ENCODE measurements at places on chromosomes 13 and 19.
A peak's percentile ranks its signal among the peaks of the same experiment; 100 is the strongest.

GRCh38 chr13:111397202-111397880, 76.9 kb downstream of the TEX29 start:
- no peak for DNase-seq

- no peak for DNase-seq
Measured at GRCh38 chr13:81551036-81551435, 1210.1 kb upstream of the SPRY2 start.

DNA sequence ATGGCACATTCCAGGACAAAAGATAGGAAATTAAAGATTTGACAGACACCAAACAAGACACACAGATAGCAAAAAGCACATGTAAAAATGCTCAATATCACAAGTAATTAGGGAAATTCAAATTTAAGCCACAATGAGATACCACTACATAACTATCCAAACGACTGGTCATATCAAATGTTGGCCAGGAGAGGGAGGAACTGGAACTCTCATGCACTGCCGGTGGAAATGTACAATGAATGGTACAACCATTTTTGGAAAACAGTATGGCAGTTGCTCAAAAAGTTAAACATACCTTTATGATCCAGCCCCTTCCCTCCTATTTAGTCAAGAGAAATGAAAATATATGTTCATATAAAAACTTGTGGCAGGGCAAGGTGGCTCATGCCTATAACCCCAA, 36.8 kb upstream of the CYP2S1 start:
- DNase-seq = no peak

DNA sequence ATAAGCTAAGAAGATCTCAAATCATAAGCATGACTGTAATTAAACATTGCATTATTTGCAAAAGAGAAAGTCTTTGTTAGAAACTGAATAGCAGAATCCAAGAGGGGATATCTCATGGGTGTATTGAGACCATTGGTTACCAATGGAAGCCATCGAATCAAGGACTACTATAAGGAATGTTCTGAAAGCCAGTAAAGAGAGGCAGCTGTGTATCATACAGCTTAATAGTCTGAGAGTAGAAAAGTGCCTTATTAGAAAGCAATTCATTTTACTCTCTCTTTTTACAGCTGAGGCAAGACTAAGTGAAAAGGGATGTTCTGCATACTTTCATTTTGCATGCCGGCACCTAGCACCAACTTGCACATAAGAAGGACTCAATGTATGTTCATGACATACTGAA, 7.6 kb upstream of the DCT start:
- DNase-seq = no peak

DNA sequence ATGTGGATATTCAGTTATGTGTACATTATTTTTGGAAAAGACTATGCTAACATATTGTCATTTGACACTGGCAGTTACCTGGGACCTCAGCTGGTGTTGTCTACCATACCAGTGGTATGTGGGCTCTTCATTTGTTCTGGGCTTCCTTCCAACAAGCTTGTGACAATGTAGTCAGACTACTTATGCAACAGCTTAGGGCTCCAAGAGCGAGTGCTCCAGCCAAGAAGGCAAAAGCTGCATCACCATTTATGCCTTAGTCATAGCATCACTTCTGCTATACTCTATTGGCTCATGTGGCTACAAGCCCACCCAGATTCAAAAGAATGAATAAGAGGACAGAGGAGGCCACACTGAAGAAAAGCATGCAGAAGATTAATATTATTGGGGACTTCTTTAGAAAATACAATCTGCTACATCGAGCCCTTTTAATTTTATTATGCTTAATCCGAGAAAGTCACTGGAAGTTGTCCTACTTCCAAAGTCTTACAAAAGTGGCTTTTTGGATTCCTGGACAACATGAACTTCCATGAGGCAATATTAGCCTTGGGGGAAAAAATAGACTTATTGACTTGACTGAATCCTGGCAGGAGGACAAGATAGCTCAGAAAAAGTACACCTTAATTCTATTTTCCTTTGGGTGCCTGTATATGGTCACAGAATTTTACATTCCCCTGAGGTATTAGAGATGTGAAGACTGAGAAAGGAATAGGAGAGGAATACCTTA, 529.4 kb upstream of the HTR2A start:
- peak; percentile 64 for DNase-seq

DNA sequence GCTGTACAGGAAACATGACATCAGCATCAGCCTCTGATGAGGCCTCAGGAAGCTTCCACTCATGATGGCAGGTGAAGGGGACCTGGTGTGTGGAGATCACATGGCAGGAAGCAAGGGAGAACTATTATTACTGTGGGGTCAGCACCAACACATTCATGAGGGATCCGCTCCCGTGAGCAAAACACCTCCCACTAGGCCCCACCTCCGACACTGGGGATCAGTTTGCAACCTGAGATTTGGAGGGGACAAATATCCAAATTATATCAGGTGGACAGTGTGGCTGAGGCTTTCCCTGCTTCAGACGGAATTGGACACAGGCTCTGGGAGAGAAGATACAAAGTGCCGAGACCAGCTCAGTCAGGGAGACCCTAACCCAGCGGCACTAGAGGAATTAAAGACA, 5.7 kb upstream of the ZNF792 start:
- DNase-seq = no peak

GRCh38 chr19:43699506-43700394, 16.1 kb upstream of the IRGC start:
- no peak for DNase-seq

DNA sequence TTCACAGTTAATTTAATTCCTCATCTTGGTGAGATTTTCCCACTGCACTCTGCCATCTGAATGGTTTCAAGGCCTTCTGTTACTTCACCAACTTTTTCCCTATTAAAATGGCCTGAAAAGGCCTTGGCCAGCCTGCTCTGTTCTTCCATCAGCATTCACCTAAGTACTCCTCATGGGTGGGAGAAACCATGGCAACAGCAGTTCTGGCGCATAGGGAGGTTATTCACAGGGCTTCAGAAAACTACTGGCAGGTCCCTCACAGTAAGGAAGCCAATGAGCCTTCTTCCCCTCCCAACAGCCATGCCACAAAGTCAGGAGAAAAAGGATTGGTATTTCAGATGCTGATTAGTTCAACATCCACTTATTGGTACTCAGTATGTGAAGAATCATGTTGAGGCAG, 17.2 kb upstream of the GJB2 start:
- no peak for DNase-seq

GRCh38 chr13:79918620-79919019, 422.3 kb downstream of the SPRY2 start:
- no peak for DNase-seq

GRCh38 chr19:3225169-3225485, 666 bp downstream of the CELF5 start:
- DNase-seq = no peak

GRCh38 chr19:7973883-7974282, 30.4 kb upstream of the TIMM44 start:
- no peak for DNase-seq

DNA sequence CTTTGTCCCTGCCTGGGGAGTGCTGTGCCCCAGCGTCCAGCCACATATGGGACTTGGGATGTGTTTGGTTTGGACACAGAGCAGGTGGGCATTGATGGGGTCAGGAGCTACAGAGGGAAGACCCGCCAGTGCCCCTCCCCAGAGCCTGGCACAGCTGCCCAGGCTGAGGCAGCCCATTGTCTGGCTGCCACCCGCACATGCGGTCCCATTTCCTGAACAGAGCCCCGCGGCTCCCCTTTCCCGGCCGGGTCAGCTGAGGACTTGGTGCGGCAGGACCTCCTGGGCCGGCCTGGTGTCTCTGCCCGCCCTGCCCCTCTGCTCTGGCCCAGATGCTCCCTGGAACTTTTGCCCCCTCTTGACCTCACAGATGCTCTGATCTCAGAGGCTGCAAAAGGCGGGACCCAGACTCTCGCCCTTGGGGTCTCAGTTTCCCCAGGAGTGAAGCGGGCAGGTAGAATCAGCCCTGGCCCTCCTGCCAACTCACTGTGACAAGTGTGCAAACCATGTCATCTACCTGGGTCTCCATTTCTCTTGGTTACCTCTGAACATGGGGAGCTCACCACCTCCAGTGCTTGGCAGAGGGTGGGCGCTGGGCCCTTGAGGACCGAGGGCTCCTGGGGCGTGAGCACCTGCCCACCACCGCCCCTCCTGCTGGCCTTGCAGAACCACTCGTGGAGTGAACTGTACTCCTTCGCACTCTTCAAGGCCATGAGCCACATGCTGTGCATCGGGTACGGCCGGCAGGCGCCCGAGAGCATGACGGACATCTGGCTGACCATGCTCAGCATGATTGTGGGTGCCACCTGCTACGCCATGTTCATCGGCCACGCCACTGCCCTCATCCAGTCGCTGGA, 17.8 kb downstream of the HCN2 start:
- DNase-seq = no peak

- no peak for DNase-seq
Measured at GRCh38 chr13:78401873-78402707, 201.3 kb downstream of the POU4F1 start.

DNA sequence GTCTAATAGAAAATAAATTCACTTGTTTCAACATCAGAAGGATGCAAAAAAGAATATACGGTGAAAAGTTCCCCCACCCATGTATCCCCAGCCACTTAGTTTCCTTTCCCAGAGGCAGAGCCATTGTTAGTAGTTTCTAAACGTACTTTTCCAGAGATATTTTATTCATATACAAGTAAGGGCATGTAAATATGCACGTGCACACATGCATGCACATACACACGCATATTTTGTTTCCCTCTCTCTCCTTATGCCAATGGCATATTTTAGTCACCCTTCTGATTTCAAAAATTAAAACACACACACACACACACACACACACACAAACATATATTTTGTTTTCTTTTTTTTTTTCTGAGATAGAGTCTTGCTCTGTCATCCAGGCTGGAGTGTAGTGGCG, 147.4 kb downstream of the PDS5B start:
- DNase-seq = no peak

- DNase-seq = no peak
Measured at GRCh38 chr13:49435992-49436391, 7.9 kb downstream of the CAB39L start.

DNA sequence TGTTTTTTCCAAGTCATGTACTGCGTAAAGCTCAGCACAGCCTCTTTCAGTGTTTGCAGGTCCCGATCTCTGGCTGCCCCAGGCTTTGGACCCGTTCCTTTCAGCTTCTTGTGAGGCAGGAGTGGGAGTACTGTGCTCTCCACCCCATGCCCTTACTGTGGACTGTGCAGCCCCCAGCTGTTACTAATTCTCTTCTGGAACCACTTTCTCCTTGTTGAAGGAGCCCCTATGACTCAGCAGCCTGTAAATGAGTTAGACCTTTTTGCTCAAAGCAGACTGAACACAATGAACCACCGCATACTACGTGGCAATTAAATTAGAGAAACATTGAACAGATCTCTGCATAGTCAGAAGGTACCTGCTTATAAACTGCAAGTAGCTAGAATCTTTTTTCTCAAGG, 39.0 kb downstream of the SERTM1 start:
- no peak for DNase-seq

- no peak for DNase-seq
Measured at GRCh38 chr13:114140131-114140905, 7.9 kb upstream of the RASA3 start.

- DNase-seq = no peak
Measured at GRCh38 chr19:45771311-45771933, 2.4 kb upstream of the SIX5 start.

DNA sequence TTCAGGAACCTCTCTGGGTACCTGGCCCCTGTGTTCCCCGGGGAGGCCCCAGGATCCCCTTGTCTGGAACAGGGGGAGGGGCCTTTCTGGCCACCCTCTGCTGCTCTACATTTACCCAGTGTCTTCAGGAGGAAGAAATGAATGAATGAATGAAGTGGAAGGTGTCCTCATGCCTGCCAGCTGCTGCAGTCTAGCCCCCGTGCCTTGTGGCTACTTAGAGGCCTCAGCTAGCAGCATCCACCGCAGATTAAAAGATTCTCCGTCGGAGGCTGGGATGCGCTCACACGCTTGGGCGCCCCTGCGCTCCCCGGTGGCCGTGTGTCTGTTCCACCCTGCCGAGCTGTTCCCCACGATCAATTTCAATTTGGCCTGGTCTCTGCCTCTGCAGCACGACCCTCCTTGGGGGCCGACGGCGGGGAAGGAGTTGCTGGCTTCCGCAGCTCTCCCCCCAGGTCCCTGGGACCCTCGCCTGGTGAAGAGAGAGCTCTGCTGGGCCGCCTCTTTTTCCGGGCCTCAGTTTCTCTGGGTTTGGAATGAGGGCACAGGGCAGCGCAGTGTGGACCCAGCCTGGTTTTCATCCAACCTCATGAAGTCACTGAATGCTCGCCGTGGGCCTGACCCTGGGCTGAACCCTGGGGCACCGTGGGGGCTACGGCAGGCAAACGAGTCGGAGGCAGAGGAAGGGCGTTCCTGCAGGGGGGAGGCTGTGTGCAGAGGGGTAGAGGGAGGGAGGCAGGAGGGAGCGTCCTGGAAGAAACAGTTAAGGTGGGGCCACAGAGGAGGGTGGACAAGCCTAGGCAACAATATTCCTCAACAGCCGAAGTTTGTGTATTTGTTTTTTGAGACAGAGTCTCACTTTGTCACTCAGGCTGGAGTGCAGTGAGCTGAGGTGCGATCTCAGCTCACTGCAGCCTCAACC, 28.3 kb downstream of the EFNA2 start:
- no peak for DNase-seq

DNA sequence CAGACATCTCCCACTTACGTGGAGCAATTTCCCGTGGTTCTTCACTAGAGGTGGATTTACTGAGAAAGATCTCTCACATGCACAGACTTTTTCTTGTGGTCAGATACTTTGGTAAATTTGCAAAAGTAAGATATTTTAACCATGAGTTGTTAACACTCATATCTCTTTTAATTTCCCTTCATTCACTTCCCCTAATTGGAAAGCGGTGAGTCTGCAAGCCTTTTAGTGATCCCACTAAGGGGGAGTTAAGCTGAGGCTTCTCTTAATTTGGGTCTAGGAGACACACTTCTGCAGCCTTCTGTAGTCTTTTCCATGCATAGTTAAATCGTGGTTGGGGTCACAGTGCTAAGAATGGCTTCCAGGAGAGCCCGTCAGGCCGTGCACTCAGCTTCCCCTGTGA, 30.7 kb upstream of the SERPINE3 start:
- DNase-seq = no peak

- DNase-seq = no peak
Measured at GRCh38 chr13:83350569-83350968, 531.7 kb downstream of the SLITRK1 start.

- no peak for DNase-seq
Measured at GRCh38 chr19:55178781-55179599, 1.1 kb downstream of the SYT5 start.

DNA sequence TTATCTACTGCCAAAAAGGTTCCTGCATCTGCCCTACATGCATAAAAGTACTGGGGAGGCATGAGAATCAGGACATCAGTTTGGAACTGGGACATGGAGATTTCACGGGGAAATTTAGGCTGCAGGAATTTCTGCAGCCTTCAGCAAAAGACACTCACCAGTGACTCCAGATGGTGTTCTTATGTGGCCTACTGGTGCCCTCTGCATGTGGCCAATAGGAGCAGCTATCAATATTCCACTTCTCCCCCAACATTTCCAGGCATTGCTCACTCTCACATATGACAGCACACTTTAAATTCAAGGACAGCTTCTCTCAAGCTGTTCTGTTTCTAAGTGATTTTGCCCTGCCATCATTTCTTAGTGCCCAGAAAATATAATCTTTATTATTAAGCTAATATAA, 570.5 kb upstream of the ARGLU1 start:
- DNase-seq = no peak

All from AG04449 (cell line).